ENCODE measurements at places on chromosomes 16 and 17. TPM values are rescaled to one million over a fixed set of nuclear protein-coding genes. Genes with fewer than 3 reads are reported as not detected.

The HOXB13 gene
- not detected for total RNA-seq

DNA sequence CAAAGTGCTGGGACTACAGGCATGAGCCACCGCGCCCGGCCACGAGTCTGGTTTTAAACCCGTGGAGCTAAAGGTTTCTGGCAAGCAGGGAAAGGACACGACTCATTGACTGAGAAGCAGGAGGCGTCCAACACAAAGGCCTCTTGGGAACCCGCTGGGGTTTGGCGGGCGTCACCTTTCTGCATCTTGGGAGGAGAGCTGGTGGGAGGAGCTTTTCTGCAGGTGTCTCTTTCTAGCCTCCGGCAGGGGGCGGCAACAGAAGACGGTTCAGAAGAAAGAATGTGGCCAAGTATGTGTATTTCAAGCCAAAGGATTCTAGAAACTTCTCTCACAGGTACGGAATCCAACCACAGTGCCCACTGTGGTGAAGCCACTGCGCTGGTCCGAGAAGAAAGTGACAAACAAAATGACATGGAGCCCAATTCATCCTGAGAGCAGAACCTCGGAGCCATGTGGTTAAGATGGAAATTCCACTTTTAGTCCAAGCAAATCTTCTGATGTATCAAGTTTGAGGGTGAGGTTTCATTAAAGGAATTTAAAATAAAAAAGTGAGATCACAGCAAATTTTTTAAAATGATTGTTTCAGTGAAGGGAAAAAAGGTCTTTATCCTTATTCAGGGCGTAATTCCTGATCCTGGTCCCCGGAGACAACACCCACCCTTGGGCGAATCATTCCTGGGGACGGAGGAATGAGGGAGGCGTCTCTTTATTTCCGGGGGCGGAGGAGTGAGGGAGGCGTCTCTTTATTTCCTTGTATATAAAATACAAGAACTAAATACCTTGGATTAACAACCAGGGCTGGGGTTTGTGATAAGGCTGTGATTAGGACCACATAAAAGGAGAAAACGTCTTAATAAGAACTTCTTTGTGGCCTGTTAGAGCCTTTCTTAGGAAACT, 97.6 kb downstream of the MRM3 start:
- no peak for DNase-seq

The PGP gene
- total RNA-seq: 21.0 TPM

The CES5A gene
- not detected for total RNA-seq

DNA sequence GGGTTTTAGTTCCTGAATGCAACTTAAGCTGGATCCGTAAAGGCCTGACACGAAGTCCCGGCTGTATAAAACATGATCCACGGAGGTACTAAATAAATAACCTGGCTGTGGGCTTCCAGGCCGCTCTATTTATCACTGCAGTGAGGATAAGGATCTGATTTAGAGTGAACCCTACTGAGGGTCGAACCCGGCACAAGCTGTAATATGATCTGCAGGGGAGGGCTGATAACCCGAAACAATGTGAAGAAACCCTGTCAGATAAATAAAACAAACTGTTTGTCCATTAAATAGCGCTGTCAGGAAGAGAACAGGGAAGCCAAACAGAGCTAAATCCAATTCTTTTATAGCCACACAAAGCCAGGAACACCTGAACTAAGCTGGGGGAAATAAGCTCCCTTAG, 375.6 kb upstream of the SALL1 start:
- DNase-seq: no peak

- DNase-seq: no peak
Observed at GRCh38 chr17:5619088-5619740, 34.9 kb upstream of the NLRP1 start.

DNA sequence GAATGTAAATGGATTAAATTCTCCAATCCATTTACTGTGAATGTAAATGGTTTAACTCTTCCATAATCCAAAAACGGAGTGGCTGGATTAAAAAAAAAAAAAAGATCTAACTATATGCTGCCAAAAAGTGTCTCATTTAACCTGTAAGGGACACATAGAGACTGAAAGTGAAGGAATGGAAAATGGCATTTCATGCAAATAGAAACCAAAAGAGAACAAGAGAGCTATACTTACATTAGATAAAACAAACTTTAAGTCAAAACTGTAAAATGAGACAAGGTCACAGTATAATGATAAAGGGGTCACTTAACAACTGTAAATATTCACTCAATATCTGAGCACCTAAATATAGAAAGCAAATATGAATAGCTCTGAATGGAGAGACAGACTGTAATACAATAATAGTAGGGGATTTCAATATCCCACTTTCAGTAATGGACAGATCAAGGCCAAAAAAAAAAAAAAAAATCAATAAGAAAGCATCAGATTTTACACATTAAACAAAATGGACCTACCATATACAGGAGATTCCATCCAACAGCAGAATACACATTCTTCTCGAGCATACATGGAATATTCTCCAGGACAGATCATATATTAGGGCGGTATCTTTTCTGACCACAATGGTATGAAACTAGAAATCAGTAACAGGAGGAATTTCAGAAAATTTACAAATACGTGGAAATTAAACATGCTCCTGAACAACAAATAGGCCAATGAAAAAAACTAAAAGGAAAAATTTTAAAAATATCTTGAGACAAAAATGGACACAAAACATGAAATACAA, 36.4 kb downstream of the CDR2 start:
- DNase-seq: no peak

GRCh38 chr16:2919511-2920255, 8.0 kb downstream of the FLYWCH1 start:
- DNase-seq: no peak

- DNase-seq: no peak
Observed at GRCh38 chr17:13593021-13593751, 8.5 kb downstream of the HS3ST3A1 start.

GRCh38 chr17:62644487-62645173, 17.2 kb downstream of the MRC2 start:
- DNase-seq: no peak

- DNase-seq: no peak
Observed at GRCh38 chr16:25217921-25218320, 1.2 kb downstream of the AQP8 start.

- DNase-seq: no peak
Observed at GRCh38 chr17:82064433-82065192, 991 bp downstream of the DUS1L start.

The NPIPB4 gene
- 17.1 TPM for total RNA-seq

DNA sequence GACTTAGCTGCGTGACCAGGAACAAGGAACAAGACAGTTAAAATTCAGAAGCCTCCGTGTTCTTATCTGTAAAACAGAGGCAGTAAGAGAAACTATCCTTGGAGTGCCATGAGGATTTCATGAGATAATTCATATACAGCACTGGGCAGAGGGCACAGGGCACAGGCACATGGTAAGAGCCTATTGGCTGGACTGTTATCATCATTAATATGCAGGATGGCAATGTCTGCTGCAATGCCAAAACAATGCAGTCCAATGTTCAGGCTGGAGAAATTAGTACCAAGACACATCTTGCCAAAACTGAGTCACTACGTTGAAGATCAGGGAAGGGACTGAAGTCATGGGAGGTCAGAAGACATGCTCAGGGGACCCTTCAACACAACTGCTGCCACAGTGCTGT, 13.6 kb downstream of the CDRT4 start:
- DNase-seq: no peak

DNA sequence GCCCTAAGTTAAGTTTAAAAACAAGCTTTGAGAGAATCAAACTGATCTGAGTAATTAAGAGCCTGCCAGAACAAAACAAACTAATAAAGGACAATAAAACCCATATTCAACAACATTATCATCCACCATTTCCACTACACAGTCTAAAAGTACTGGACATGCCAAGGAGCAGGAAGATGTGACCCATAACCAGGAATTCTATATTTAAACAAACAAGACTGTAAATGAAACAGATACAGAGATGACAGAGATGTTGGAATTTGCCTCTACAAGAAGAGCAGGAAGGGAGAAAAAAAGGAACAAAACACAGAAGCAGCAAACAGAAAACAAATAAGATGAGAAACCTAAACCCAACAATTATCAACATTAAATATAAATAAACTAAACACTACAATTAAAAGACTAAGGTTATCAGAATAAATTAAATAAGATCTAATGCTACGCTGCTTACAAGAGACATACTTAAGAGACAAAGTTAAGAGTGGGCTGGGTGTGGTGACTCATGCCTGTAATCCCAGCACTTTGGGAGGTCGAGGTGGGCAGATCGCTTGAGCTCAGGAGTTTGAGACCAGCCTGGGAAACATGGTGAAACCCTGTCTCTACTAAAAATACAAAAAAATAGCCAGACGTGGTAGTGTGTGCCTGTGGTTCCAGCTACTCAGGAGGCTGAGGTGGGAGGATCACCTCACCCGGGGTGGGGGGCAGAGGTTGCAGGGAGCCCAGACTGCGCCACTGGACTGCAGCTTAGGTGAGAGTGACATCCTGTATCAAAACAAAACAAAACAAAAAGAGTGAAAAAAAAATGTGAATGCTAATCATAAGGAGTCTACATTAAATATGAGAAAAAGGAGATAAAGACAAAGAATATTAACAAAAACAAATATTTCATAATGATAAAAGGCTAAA, 50.6 kb downstream of the CREBBP start:
- DNase-seq: no peak

The PRSS21 gene
- not detected for total RNA-seq

- DNase-seq: no peak
Observed at GRCh38 chr16:75043175-75043895, 44.5 kb downstream of the ZNRF1 start.

- no peak for DNase-seq
Observed at GRCh38 chr16:86191663-86192062, 292.7 kb downstream of the IRF8 start.

DNA sequence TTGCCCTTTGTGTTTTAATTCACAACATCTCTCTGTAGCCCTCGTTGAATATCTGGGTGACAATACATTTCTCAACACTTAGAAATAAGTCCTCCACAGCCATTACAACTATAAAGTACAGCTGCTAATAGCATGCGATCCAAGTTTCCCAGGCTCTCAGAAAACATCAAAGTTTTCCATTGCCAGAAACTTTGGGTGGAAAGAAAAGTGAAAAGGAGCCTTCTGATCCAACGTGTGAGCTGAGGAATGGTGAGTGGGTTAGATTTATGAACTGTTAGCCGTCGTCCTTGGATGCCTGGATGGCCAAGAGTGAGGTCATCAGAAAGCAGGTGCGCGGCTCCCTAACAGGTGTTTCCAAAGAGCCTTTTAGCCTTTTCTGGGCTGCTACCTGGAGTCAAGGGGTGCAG, 258.0 kb downstream of the PMP22 start:
- DNase-seq: no peak

The TP53TG3B gene
- not detected for total RNA-seq

- no peak for DNase-seq
Observed at GRCh38 chr16:28845293-28845692, 855 bp downstream of the TUFM start.

The EVI2B gene
- 1.6 TPM for total RNA-seq

- DNase-seq: no peak
Observed at GRCh38 chr16:89476811-89477261, 13.5 kb downstream of the ANKRD11 start.

The HAP1 gene
- not detected for total RNA-seq

GRCh38 chr17:43439041-43439440, 40.2 kb downstream of the ARL4D start:
- no peak for DNase-seq

GRCh38 chr16:23452221-23452571, 793 bp downstream of the COG7 start:
- no peak for DNase-seq

GRCh38 chr17:142102-142661, 4.8 kb downstream of the SCGB1C2 start:
- no peak for DNase-seq

The CCDC40 gene
- 4.9 TPM for total RNA-seq

- no peak for DNase-seq
Observed at GRCh38 chr17:65364438-65364837, 197.0 kb downstream of the AXIN2 start.

DNA sequence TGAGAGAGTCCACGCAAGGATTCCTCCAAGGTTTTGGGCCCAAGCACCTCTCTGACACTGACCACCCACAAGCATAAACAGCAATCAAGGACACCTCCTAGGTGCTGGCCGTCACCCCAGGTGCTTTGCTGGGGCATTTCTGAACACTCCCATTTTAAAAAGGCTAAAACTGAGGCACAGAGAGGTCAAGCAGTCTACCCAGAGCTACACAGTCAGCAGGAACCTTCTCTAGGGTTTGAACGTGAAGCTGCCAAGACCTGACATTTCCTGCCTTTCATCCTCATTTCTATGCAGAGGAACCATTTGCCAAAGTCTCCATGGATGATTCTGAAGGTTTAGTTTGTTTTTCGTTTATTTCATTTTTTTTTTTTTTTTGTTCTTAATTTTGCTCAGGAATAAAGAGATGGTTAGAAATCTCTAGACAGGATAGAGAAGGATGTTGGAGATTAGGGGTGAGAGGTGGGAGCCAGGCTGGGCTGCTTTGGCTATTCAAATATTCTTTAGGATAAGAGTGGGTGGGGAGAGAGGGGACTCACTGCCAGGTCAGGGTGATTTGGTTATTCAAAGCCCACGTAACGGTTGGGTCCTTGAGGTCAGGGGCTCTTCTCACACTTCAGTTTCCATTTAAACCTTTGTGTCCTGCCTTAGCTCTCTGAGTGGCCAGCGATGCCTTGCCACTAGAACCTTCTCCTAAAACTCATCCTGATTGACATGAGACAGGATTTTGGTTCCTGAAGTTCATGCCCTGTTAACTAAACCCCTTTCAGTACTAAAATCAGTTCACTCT, 6.2 kb downstream of the PLCG2 start:
- no peak for DNase-seq

GRCh38 chr17:76405607-76405966, 21.2 kb downstream of the SPHK1 start:
- no peak for DNase-seq

The DRC3 gene
- 0.47 TPM for total RNA-seq

DNA sequence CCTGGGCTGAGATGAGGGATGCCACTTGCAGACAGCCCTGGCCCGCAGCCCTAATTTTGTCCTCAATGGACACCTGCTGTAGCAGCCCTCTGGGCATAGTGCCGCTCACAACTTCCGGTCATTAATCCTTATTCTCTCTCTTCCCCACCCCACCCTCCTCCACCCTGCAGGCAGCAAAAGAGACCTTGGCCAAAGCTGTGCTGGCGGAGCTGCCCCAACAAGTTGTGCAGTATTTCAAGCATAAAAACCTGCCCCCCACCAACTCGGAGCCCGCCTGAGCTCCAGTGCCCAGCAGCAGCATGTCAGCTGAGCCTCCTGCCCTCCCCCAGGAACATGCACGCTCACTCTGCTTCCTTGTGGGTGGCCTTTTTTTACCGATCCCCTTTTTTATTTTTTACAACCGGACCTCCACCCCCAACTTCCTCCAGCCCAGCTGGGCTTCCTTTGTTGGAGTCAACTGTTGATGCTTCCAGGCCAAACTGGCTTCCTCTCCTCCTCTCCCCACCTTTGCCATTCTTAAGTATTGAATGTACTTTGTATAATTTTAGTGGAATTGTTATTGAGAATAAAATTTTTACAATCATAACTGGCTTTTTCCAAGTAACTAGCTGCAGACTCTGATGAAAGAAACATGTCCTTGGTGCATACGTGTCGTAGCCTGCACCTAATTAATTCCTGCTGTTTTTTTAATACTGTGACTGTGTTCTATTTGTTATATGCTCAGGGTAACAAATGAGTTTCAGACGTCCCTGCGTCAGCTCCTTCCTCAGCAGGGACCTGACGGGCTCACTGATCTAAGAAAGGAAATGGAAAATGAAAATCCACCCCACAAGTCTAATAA, 38.2 kb downstream of the PSME3IP1 start:
- DNase-seq: peak; percentile 52

All from glomerular endothelial cell (primary cell).